Glomerular endothelial cell (primary cell): ENCODE measurements at places on chromosomes 3 and 15. TPM values are rescaled to one million over a fixed set of nuclear protein-coding genes. Genes with fewer than 3 reads are reported as not detected.

DNA sequence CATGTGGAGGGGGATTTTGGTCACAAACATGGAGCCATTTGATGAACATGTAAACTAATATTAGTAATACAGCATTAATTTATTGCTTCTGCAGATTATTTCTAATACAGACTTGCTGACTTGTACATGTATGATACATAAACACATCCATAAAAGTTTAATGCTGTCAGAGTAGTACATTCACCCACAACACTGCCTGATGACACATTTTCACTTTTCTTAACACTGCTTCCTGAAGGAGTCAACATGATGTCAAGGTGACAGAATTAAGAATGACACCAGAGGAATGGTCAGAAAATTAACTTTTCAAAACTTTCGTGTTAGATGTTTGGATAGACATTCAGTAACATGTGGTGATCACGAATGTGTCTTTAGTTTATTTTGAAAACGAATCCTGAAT is 199.4 kb downstream of the SATB1 start:
- DNase-seq: no peak

GRCh38 chr15:64907991-64908390 is 3.7 kb upstream of the ANKDD1A start:
- DNase-seq: no peak

- DNase-seq: no peak
These were observed 266.5 kb downstream of the ADAMTS17 start for GRCh38 chr15:100075229-100075628.

- peak; percentile 10 for DNase-seq
These were observed 817.0 kb downstream of the TUSC7 start for GRCh38 chr3:117526470-117527079.

DNA sequence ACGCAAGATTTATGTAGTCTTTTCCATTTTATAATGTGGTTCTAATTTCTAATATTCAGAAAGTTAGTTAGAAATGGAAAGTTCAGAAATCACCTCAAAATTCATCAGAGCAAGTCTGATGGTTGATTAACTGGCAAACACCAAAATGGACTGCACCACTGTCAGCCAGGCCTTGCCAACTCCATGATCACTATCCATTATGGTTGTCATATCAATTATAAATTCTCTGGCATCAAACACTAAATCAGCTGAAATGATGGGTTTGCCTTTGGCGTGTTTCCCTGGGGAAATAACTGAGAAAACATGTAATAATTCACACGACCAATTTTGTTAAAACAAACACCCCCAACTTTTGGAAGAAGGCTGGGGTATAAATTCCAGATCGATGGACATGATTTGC is 219.4 kb downstream of the CDIN1 start:
- DNase-seq: no peak

- no peak for DNase-seq
These were observed 102.2 kb downstream of the ERC2 start for GRCh38 chr3:56365905-56366640.

DNA sequence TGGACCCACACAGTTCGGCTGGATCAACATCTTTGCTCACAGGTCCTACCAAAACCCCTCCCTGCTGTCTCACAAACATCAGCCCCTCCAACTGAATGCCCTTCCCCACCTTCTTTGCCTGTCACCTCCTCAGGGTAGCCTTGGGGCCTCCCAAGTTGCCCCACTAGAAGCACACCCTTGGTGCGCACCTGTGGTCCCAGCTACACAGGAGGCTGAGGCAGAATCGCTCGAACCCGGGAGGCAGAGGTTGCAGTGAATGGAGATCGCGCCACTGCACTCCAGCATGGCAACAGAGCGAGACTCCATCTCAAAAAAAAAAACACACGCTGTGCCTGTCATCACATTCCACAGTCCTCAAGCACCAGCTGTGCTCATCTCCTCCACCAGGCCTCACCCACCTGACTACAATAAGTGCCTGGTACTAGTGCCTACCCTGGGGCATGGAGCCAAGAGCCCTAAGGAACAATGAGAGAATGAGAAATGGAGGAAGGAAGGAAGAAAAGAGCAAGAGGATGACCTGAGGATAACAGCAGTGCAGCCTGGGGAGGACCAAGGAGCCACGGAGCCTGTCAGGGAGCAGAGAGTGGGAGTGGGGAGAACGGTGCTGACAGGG is 26.0 kb downstream of the RPN1 start:
- no peak for DNase-seq

DNA sequence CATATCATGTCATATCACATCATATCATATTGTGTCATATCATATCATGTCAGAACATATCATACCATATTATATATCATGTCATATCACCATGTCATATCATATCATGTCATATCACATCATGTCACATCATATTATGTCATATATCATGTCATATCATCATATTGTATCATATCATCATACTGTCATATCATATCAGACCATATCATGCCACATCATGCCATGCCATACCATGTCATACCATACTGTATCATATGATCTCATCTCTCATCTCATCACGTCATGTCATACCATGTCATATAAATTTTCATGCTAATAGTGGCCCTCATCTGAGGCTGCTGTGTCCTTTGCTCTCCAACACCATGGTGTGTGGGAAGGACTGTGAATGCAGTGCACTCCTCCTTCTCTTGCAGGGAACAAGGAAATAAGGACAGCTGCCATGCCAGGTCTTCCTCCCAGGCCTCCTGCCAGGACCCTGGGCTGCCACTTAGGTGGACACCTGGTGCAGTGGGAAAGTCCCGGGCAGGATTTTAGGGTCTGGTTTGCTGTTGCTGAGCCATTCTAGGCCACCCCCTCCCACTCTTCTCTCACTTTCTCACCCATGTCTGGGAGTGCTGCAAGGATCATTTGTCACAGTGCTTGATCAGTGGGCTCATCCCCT is 72.4 kb upstream of the TRPM1 start:
- DNase-seq: no peak

The CDHR4 gene
- not detected in 2 replicates for total RNA-seq

- no peak for DNase-seq
These were observed 68.2 kb downstream of the CD200R1L start for GRCh38 chr3:112778353-112778948.

The RBSN gene
- total RNA-seq: 15.4 and 19.7 TPM in 2 replicates

DNA sequence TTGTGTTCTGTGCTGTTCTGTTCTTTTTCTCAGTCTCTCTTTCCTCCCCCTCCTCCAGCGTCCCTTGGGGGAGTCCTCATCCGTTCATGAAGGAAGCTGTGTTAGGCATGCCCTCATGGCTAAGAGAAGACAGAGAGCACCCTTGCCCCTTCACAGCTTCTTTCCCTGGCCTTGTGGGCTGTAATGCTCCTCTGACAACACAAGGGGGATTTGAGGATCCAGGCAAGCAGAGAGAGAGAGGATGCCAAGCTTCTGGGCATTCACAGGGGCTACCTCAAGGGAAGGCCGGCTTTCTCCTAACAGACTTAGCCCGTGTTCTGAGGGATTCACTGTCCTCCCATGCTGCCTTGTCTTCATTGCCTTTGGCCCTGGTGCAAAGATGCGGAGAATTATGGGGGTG is 389.5 kb downstream of the LRTM1 start:
- no peak for DNase-seq

GRCh38 chr3:153706706-153707105 is 414.5 kb upstream of the ARHGEF26 start:
- no peak for DNase-seq

- no peak for DNase-seq
These were observed 12.3 kb downstream of the DPH3 start for GRCh38 chr3:16252243-16252978.

The AADACL2 gene
- not detected in 2 replicates for total RNA-seq

DNA sequence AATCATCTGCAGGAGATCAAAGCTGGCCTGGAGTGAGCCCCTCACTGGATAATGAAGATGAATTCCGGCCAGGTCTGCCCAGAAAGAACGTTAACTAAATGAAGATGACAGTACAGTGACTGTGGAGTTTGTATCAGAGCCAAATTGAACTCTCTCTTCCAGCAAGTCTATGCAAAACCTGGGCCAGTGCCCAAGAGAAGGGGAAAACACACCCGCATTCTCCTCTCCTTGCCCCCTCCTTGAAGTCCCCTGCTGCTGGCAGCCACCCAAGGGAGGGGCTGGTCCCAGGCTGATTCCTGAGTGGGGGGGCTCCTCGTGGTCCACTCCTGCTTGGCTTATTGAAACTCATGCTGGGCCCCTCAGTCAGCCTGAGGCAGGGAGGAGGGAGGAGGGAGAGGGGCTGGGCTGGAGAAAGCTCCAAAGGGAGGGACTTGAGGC is 155.7 kb downstream of the RAB11A start:
- no peak for DNase-seq

- no peak for DNase-seq
These were observed 248.1 kb downstream of the KLF13 start for GRCh38 chr15:31574766-31575165.

DNA sequence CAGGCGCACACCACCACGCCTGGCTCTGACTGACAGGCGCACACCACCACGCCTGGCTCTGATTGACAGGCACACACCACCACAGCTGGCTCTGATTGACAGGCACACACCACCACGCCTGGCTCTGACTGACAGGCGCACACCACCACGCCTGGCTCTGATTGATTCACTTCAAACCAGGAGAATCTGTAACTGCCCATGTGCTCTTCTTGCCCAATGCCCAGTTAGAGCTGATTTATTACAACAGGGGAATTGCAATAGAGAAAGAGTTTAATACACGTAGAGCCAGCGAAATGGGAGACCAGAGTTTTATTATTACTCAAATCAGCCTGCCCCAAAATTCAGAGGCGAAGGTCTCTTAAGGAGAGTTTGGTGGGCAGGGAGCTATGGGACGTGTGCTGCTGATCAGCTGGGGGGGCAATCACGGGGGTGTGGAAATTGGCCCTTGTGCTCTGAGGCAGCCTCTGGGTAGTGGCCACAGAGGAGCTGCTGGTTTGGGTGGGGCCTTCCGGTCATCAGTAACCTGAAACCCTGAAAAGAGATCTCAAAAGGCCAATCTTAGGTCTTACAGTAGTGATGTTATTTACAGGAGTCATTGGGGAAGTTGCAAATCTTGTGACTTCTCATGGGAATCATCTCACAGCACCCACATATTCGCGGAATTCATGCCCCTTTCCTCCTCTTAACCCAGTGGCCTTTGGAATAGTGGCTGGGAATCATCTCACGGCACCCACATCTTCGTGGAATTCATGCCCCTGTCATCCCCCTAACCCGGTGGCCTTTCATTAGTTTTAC is 63.8 kb upstream of the TFRC start:
- no peak for DNase-seq

GRCh38 chr3:159416856-159417255 is 571.8 kb upstream of the IL12A start:
- DNase-seq: no peak

DNA sequence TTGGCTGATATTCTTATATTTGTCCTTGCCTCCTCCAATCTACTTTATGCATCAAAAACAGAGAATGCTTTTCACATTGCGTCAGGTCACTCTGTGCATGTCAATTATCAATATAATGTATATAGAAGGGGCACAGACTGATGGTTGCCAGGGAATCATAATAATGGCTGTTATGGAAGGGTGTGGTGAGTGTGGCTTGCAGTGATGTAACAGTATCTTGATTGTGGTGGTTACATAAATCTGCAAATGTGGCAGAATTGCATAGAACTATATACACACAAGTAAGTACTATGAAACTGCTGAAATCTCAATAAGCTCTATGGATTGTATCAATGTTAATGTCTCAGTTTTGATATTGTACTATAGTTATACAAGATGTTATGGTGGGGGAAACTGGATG is 228.6 kb downstream of the TJP1 start:
- DNase-seq: no peak

- DNase-seq: no peak
These were observed 14.1 kb downstream of the GYG1 start for GRCh38 chr3:149005416-149005815.

GRCh38 chr3:100868096-100868495 is 125.1 kb downstream of the ABI3BP start:
- no peak for DNase-seq
